Renal cortex interstitium (tissue), 15 donors: ENCODE measurements at places on chromosomes 12 and 14. TPM values are rescaled to one million over a fixed set of nuclear protein-coding genes. Genes with fewer than 3 reads are reported as not detected.

The ANG gene
- 3.3 TPM for polyA plus RNA-seq

The LRP6 gene
- polyA plus RNA-seq = 62.2 TPM

The PMCH gene
- polyA plus RNA-seq = 0.39 TPM

The NABP2 gene
- polyA plus RNA-seq = 27.4 TPM

The KRT3 gene
- polyA plus RNA-seq = not detected

The RPL10L gene
- not detected for polyA plus RNA-seq
